ENCODE measurements at places on chromosomes 2 and 18.

- no peak for DNase-seq
Observed at GRCh38 chr2:235937936-235938335, 230.2 kb downstream of the GBX2 start.

- no peak for DNase-seq
Observed at GRCh38 chr2:207750345-207750744, 19.4 kb downstream of the FZD5 start.

DNA sequence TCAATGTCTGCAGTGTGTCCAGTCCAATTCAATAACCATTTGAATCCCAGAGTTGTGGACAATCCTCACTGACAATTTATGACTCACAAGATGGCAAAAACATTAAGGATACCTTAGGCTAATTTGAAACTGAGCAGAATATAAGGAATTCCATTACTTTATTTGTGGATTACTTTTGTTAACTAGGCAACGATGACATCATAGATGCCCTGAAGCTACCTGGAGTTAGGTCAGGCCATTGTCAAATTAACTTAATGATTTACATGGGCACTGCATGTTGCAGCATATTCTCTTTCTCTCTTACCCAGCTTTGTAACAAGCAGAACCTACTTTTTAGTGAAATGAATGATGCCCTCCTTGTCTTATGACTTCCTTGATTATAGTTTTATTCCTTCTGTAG is 100.0 kb upstream of the CDCA7 start:
- no peak for DNase-seq

DNA sequence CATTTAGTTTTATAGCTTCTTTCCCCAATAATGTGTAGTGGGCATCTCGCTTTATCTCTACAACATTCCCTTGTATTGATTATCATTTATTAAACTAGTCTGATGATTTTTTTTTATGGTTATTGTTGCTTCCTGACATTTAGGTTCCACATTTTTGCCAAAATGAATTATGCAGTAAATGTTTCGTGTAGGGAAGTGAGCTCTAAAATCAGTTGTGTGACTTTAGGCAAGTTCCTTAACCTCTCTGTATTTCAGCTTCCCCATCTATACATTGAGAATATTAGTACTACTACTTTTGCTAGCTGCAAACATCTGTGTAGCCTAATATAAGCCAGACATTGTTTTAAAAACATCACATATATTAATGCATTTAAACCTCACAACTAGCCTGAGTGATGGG is 22.9 kb downstream of the SOCS6 start:
- DNase-seq, result no peak

DNA sequence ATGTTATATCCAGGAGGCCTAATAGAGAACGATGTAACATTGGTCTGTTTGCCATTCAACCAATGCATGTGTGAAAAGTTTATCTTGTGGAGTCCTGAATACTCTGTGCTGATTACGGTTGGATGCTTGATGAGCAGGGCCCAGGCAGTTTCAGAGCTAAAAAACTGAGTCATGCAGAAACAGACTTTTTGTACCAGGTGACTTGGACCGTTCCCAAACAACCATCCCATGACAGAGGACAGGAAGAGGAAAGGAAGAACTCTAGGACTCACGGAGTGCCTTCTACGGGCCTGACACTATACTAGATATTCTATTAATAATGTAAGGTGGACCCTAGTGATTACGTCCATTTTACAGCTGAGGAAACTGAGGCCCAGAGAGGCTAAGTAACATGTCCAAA is 142.1 kb downstream of the ARHGAP28 start:
- DNase-seq, result no peak

DNA sequence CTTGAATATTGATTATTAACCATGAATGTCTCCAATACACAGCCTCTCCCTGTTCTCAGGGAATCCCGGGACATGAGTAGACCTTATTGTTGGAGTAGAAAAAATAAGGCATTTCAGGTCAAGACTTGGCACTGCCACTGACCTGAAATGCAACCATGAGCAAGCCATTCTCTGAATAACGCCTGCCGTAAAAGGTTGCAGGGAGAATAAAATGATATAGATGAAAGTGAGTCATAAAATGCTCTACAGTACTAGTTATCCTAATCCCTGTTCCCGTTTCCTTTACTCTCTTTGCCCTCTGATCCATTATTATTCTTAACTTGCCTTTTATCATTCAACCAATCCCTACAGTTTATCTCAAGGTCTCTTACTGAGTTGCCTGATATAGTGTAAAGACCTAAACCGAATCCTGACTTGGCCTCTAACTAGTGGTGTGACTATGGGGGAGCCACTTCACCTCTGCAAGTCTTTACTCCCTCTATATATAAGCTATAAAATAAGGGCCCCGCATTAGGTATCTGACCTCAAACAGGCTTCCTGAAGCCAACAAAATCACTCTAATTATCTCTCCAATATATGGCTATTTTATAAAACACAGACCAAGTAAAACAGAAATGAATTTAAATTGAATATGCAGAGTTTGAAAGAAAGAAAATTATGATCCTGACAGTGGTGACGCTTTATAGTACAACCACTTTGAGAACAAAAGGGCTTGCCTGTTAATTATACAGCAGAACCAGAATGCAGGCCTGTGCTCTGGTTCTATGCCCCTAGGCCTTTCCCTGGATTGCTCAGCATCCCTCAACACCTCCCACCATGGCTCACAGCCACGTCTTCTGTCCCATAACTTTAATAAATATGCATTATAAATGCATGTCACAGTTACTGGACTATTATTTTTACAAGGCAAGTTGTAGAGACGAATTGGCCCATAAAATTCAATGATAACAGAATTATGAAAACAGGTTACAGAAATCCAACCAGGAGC is 183.1 kb downstream of the STK39 start:
- DNase-seq, result no peak

GRCh38 chr2:138723196-138723987 is 56.8 kb downstream of the NXPH2 start:
- no peak for DNase-seq

DNA sequence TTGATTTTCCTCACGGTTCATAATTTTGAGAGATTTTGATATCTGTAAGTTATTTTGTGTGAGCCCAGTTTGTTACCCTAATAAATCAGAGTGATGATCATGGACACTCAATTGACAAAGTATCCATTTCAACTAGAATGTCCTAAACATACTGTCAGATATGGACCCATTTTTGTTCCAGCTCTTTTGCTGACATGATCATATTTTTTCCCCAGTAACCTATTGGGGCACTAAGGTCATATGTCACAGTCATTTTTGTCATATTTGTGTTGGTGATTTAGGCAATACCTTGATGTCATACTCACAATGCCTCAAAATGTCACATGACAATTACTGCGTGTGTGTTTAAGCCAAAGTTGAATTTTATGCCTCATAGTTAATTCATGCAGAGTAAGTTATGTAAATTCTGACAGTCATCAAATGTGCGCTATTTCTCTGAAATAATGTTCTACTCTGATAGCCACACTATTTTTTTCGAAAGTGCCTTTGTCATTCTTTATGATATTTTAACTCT is 218.7 kb downstream of the ARHGAP15 start:
- DNase-seq, result no peak
